Caco-2 (cell line): ENCODE measurements at places on chromosomes 6 and 20. TPM values are rescaled to one million over a fixed set of nuclear protein-coding genes. Genes with fewer than 3 reads are reported as not detected.

Gene RIPPLY2
- not detected in 2 replicates for total RNA-seq

Gene HLA-DQA2
- not detected in 2 replicates for total RNA-seq

Gene C20orf202
- total RNA-seq, result not detected in 2 replicates

Gene TSPYL4
- 10.7 and 10.9 TPM in 2 replicates for total RNA-seq

Gene SIM1
- total RNA-seq, result not detected in 2 replicates

Gene GPX5
- total RNA-seq, result not detected in 2 replicates

Gene F13A1
- not detected in 2 replicates for total RNA-seq

Gene ADGB
- not detected in 2 replicates for total RNA-seq
